Thoracic aorta (tissue), 2 donors: ENCODE measurements at places on chromosomes 12 and 14.

DNA sequence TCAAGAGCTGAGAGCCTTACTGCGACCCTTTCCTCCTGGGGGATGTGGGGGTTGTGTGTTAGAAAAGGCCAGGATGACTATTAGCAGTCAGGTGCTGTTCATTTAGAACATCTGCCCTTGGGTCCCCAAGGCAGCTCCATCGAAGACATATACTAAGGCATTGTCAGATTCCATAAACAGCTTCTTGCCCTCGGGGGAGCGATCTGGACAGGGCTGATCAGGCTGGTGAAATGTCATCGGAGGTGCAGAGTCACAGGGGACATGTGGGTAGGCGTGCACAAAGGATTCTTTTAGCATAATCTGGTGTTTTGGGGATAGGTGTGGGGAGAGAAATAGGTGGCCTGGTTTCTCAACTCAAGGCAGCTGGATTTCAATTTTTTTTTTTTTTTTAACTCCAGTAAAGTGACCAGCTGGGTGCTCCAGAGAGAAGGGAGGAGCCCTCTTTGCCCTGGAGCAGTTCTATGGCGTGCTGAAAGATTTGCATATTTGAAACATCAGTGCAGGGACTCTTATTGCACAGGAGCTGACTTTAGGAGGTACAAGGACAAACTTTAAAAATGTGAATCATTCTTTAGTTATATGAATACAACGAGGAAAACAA lies 160.1 kb downstream of the SUDS3 start:
- no peak for DNase-seq
- H3K27me3 ChIP-seq = no peaks in the 10 kb centered on the region
- H3K4me1 ChIP-seq = peaks cover 10% of the 10 kb centered on the region
- no peaks in the 10 kb centered on the region for H3K36me3 ChIP-seq

- no peaks in the 10 kb centered on the region for H3K27me3 ChIP-seq
- H3K4me3 ChIP-seq = no peak overlapping the region
- H3K4me1 ChIP-seq = peaks cover 32% of the 10 kb centered on the region
- H3K27ac ChIP-seq = no peak overlapping the region
- DNase-seq = no peak
- no peaks in the 10 kb centered on the region for H3K36me3 ChIP-seq
Observed at GRCh38 chr12:5440978-5441377, 9.1 kb downstream of the NTF3 start.

DNA sequence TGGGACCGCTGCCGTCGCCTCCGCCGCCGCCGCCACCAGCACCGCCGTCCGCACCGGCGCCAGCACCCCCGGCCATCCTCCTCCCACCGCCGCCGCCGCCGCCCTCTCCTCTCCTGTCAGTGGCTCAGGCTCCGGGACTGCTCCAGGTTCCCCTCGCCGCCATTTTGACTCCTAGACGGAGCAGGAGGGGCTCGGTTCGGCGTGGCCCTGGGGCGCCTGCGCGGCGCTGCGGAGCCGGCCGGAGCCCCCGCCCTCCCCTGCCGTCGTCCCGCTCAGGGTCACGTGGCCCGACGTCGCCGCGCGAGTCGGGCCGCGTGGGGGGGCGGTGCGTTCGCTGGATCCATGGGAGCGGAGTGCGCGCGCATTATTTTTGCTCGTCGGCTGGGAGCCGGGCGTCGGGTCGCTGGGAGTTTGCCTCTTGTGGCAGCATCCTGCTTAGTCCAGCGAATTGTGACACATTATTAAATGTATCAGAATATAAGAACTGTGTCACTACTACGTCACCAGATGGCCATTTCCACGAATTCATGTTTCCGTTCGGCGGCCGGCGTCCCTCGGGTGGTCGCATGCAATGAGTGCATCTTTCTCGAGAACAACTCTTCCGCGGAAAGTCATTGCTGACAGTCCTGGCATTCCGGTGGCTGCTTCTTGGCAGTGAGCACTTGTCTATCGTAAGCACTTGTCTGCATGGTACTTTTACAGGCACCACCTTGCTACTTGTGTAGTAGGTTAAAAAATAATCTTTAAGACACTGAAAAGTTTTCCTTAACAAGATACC lies at the start of gene BTBD7:
Gene BTBD7, minus strand, starts transcription at position 184 of the 778 bp plus-strand sequence. CDS start 36,985 bp downstream, outside the sequence.
- H3K27me3 ChIP-seq = no peaks in the 10 kb centered on the region
- H3K4me1 ChIP-seq = no peaks in the 10 kb centered on the region
- H3K4me3 ChIP-seq = peak within 1 kb of the TSS; percentile 77
- DNase-seq = peak; percentile 80

GRCh38 chr12:132458846-132459641 lies 30.9 kb upstream of the FBRSL1 start:
- no peaks in the 10 kb centered on the region for H3K4me1 ChIP-seq
- no peak for DNase-seq
- H3K27me3 ChIP-seq = no peaks in the 10 kb centered on the region
- H3K4me3 ChIP-seq = no peak overlapping the region
- no peak overlapping the region for H3K27ac ChIP-seq
- H3K36me3 ChIP-seq = no peaks in the 10 kb centered on the region

- DNase-seq = peak; percentile 66
- H3K36me3 ChIP-seq = no peaks in the 10 kb centered on the region
- H3K4me1 ChIP-seq = peaks cover 42% of the 10 kb centered on the region
- H3K27me3 ChIP-seq = no peaks in the 10 kb centered on the region
- H3K27ac ChIP-seq = peak overlapping the region; percentile 93
Observed at GRCh38 chr12:108854451-108855283, 2.7 kb downstream of the SSH1 start.

GRCh38 chr14:91477388-91477787 lies 32.7 kb downstream of the PPP4R3A start:
- H3K4me1 ChIP-seq = peaks cover 36% of the 10 kb centered on the region
- no peaks in the 10 kb centered on the region for H3K27me3 ChIP-seq
- H3K36me3 ChIP-seq = peaks cover 46% of the 10 kb centered on the region
- H3K4me3 ChIP-seq = no peak overlapping the region

GRCh38 chr14:100837805-100838350 lies 12.0 kb downstream of the MEG3 start:
- H3K27ac ChIP-seq = no peak overlapping the region
- DNase-seq = no peak
- no peaks in the 10 kb centered on the region for H3K36me3 ChIP-seq
- H3K4me1 ChIP-seq = no peaks in the 10 kb centered on the region
- H3K4me3 ChIP-seq = no peak overlapping the region
- H3K27me3 ChIP-seq = no peaks in the 10 kb centered on the region

DNA sequence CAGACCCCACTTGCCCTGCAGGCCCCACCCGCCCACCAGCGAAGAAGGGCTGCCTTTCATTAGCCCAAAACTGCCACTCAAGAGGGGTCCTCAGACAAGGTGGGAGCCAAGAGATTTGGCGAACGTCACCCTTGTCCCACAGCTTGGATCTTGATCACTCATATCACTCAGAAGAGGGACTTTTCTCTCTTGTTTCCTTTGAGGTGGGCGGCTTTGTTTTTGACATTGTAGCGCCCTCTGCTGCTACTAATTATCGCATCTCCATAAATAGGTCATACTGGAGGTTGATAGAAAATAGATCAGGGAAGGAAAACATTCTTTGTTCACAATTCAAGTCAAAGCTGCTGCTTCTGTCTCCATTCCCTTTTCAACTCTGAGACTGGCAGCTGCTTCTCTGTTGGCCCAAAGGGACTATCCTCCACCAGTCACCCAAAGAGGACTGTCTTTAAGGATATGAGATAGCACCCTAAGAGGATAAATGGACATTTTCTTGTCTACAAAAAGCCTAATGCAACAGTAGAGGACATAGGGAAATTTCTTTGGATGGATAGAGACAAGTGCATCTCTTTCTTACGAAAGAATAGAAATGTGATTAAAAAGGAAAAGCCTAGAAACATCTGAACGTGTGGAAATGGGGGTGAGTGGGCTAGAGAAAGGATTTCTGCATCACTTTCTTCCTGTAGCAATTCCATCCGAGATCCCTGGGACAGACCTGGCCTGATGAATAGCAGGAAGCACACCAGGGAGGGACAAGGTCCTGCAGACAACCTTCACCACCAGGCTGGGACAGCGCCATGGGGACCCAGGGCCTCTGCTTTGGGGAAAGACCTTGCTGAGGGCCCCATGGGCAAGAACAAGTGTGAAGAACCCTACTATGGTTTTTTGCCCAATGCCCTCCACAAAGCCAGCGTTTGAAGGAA lies 115.8 kb downstream of the DAD1 start:
- peaks cover 15% of the 10 kb centered on the region for H3K4me1 ChIP-seq
- no peak for DNase-seq
- no peak overlapping the region for H3K4me3 ChIP-seq
- H3K27me3 ChIP-seq = no peaks in the 10 kb centered on the region

- no peaks in the 10 kb centered on the region for H3K27me3 ChIP-seq
- H3K36me3 ChIP-seq = no peaks in the 10 kb centered on the region
- H3K27ac ChIP-seq = no peak overlapping the region
- no peak overlapping the region for H3K4me3 ChIP-seq
Observed at GRCh38 chr12:94401326-94401725, 58.3 kb downstream of the CEP83 start.

DNA sequence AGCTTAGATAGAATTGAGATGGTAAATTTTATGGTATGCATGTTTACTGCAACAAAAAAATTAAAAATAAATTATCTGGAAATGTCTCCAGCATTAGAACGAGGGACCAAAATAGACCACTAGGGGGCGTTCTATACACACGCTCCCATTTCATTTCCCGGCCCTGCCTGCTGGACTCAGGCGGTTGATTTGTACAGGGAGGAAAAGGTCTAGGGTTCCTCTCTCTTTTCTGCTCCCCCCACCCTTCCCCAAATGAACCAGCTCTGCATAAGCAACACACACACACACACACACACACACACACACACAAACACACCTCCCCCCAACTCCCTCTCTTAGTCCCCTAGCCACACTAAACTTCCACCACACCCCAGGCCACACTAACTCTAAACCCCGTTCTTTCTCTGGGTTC lies 7.8 kb upstream of the DTX1 start:
- H3K4me3 ChIP-seq = no peak overlapping the region
- no peaks in the 10 kb centered on the region for H3K36me3 ChIP-seq
- no peak overlapping the region for H3K27ac ChIP-seq

DNA sequence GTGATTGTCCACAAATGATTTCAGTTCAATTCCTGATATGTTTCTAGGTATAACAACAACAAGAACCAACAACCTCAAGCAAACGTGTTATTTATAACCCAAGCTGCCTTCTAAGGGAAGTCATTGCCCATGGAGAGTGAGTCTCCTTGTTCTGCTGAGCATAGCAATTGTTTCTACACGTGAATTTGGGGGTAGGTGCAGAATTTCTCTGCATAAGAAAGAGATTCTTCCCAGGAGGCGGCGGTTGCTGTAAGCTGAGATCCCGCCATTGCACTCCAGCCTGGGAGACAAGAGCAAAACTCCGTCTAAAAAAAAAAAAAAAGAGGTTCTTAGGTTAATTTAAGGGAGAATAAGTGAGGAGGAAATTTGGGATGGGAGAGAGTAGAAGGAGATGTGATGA lies 226.5 kb upstream of the PELI2 start:
- no peak overlapping the region for H3K27ac ChIP-seq
- no peaks in the 10 kb centered on the region for H3K36me3 ChIP-seq
- H3K27me3 ChIP-seq = no peaks in the 10 kb centered on the region
- no peaks in the 10 kb centered on the region for H3K4me1 ChIP-seq
- H3K4me3 ChIP-seq = no peak overlapping the region

GRCh38 chr14:90384543-90384911 lies 12.3 kb upstream of the CALM1 start:
- no peak for DNase-seq
- peak overlapping the region; percentile 88 for H3K4me3 ChIP-seq
- H3K27ac ChIP-seq = peak overlapping the region; percentile 98
- peaks cover 32% of the 10 kb centered on the region for H3K4me1 ChIP-seq
- H3K27me3 ChIP-seq = no peaks in the 10 kb centered on the region

GRCh38 chr12:49623142-49623904 lies at the start of gene PRPF40B:
PRPF40B (plus strand) TSS chr12:49623561; CDS start chr12:49623591, 30 bp downstream.
- peak within 1 kb of the TSS; percentile 86 for H3K4me3 ChIP-seq
- no peaks in the 10 kb centered on the region for H3K27me3 ChIP-seq
- peak; percentile 56 for DNase-seq
- H3K27ac ChIP-seq = peak within 1 kb of the TSS; percentile 74

- no peaks in the 10 kb centered on the region for H3K36me3 ChIP-seq
- DNase-seq = no peak
- H3K27me3 ChIP-seq = no peaks in the 10 kb centered on the region
- H3K27ac ChIP-seq = no peak overlapping the region
Observed at GRCh38 chr12:115577401-115577800, 700.1 kb downstream of the MED13L start.

- no peaks in the 10 kb centered on the region for H3K4me1 ChIP-seq
- DNase-seq = no peak
- no peak overlapping the region for H3K27ac ChIP-seq
- no peaks in the 10 kb centered on the region for H3K27me3 ChIP-seq
- no peaks in the 10 kb centered on the region for H3K36me3 ChIP-seq
Observed at GRCh38 chr14:100589760-100590469, 2.7 kb upstream of the BEGAIN start.
